Left renal cortex interstitium (tissue), 4 donors: ENCODE measurements at places on chromosomes 1 and 21. TPM values are rescaled to one million over a fixed set of nuclear protein-coding genes. Genes with fewer than 3 reads are reported as not detected.

HLX gene
- 12.0 TPM for polyA plus RNA-seq

DNA sequence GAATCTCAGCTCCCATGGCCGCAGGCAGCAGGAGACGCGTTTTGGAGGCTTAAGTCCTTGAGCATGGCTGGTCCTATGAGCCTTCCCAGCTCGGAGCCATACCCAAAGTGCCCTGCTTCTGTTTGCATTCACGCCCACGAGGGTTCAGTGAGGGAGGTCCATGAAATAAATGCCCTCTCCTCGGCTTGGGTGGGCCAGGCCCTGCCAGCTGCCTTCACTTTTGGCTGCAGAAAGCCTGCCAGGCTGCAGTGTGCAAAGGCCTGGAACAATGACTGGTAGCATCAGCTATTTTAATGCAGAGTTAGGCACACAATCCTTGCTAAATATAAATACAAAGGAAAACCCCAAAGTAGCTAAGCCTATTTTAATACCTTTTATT lies 49.4 kb downstream of the H3-3A start:
- no peak for DNase-seq

GRCh38 chr1:207820568-207821463 lies 69.0 kb downstream of the CD46 start:
- no peak for DNase-seq

SPAG17 gene
- polyA plus RNA-seq = 4.1 TPM

DNA sequence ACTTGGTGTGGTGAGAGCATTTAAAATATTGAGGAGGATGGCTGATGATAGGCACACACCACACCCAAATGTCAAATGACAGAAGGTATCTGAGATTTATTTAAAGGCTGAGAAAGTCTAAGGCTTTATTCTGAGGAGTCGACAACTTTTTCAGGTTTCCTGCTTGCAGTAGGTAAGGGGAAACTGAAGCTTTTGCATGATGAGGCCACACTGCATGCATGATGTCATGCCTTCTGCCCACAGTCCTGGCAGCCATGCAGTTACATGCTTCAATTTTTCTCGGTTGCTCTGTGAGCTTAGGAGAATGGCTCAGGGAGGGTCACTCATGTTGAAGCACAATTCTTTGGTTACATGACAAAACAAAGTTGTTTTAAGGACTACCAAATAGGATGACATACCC lies 7.0 kb downstream of the OSCP1 start:
- no peak for DNase-seq
